Activated naive CD4-positive, alpha-beta T cell treated with anti-CD3 and anti-CD28 coated beads, Interleukin-2, amount 10 ng/mL, durations not matched to agents 7 days and 5 days (primary cell): ENCODE measurements at places on chromosomes 5 and 9.
A peak's percentile ranks its signal among the peaks of the same experiment; 100 is the strongest.

DNA sequence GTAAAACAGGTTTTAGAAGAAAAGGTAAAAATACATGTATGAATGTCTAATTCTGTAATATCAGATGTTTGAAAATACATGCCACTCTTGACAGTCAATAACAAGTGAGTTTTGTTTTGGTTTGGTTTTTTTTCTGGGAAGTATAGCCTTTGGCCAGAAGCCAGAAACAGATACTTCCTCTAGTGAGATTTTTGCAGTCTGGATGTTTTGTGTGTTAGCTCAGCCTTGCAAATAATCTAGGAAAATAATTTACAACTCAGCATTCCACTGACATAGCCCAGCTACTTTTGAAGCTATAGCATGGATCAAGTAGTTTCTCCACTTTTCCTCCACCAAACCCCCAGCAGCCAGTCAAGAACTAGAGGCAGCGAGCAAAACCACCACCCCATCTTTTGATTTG, 56.7 kb downstream of the SLC1A1 start:
- H3K27me3 ChIP-seq: no peaks in the 10 kb centered on the region
- H3K27ac ChIP-seq: no peak overlapping the region
- DNase-seq: no peak
- no peaks in the 10 kb centered on the region for H3K36me3 ChIP-seq
- peaks cover 8% of the 10 kb centered on the region for H3K4me1 ChIP-seq

- peaks cover 3% of the 10 kb centered on the region for H3K4me1 ChIP-seq
- H3K27me3 ChIP-seq: peaks cover 39% of the 10 kb centered on the region
- no peak overlapping the region for H3K4me3 ChIP-seq
- no peak for DNase-seq
- no peaks in the 10 kb centered on the region for H3K36me3 ChIP-seq
These were observed 44.1 kb downstream of the ANGPTL2 start for GRCh38 chr9:127078336-127078735.

DNA sequence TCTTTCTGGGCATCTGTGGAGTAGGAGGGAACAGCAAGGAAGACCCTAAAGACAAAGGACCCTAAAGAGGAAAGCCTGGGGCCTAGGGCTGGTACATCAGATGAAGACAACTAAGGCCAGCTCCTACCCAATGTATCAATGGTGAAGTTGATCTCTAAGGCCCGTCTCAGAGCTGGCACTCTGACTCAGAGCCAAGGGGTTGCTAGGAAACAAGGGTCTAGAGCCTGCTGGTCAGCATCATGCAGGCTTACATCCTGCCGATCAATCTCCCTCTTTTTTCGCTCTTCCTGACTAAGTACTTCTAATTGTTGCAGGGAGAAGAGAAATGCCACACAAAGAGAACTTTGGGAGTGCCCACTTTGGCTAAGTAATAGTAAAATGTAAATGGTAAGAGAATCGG, 26.2 kb downstream of the TRIM32 start:
- DNase-seq: no peak
- H3K36me3 ChIP-seq: no peaks in the 10 kb centered on the region
- no peak overlapping the region for H3K27ac ChIP-seq
- peaks cover 4% of the 10 kb centered on the region for H3K27me3 ChIP-seq

DNA sequence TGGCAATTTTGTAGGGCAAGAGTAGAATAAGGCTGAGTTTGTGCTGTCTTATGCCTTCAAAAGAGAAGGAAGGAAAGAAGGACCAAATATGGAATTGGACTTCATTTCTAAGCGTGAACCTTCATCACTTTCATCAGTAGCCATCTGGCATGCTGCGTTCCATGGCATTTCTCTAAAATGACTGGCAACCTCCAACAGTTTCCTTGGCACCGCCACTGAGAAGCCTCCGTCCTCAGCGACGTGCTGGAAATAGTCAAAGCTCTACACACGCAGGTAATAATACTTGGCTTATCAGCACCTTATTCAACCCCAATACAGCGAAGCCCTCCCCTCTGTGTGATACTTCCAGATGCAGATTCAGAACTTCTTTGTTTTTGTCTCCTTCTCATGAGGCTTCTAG, 169.7 kb upstream of the CD180 start:
- H3K27ac ChIP-seq: no peak overlapping the region
- peaks cover 3% of the 10 kb centered on the region for H3K27me3 ChIP-seq
- no peak overlapping the region for H3K4me3 ChIP-seq
- H3K4me1 ChIP-seq: no peaks in the 10 kb centered on the region
- no peak for DNase-seq

- H3K27me3 ChIP-seq: no peaks in the 10 kb centered on the region
- no peak for DNase-seq
- H3K4me3 ChIP-seq: no peak overlapping the region
- no peaks in the 10 kb centered on the region for H3K4me1 ChIP-seq
- no peaks in the 10 kb centered on the region for H3K36me3 ChIP-seq
These were observed 37.5 kb downstream of the NDUFS4 start for GRCh38 chr5:53597894-53598293.

GRCh38 chr5:38384396-38384795, 126.0 kb downstream of the EGFLAM start:
- no peak overlapping the region for H3K27ac ChIP-seq
- H3K36me3 ChIP-seq: no peaks in the 10 kb centered on the region
- no peak for DNase-seq

- H3K4me1 ChIP-seq: no peaks in the 10 kb centered on the region
- H3K27me3 ChIP-seq: peaks cover 14% of the 10 kb centered on the region
- H3K4me3 ChIP-seq: no peak overlapping the region
- DNase-seq: no peak
- no peak overlapping the region for H3K27ac ChIP-seq
These were observed 54.8 kb downstream of the FEM1C start for GRCh38 chr5:115489733-115490132.

DNA sequence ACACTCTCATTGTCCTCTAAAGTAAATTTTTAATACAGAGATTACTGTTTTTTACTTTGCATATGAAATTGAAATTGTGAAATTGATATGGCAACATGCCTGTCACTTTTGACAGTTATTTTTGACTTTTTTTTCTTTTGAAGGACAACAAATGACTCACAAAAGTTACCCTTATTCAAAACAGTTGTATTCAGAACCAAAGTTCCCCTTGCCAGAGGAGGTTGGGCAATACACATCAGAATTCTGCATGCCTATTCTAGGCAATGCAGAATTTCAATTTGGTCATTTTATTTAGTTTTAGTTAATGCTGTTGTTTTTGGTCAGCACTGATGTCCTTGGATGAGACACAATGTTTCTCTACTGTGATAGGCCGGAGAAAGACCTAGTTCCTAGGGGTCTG, 299.1 kb upstream of the PRR16 start:
- H3K27ac ChIP-seq: no peak overlapping the region
- DNase-seq: no peak
- no peaks in the 10 kb centered on the region for H3K4me1 ChIP-seq
- no peaks in the 10 kb centered on the region for H3K27me3 ChIP-seq
- no peak overlapping the region for H3K4me3 ChIP-seq

GRCh38 chr5:137594717-137595116, 95.6 kb upstream of the SPOCK1 start:
- no peaks in the 10 kb centered on the region for H3K36me3 ChIP-seq
- no peaks in the 10 kb centered on the region for H3K4me1 ChIP-seq
- H3K4me3 ChIP-seq: no peak overlapping the region
- H3K27me3 ChIP-seq: peaks cover 43% of the 10 kb centered on the region

DNA sequence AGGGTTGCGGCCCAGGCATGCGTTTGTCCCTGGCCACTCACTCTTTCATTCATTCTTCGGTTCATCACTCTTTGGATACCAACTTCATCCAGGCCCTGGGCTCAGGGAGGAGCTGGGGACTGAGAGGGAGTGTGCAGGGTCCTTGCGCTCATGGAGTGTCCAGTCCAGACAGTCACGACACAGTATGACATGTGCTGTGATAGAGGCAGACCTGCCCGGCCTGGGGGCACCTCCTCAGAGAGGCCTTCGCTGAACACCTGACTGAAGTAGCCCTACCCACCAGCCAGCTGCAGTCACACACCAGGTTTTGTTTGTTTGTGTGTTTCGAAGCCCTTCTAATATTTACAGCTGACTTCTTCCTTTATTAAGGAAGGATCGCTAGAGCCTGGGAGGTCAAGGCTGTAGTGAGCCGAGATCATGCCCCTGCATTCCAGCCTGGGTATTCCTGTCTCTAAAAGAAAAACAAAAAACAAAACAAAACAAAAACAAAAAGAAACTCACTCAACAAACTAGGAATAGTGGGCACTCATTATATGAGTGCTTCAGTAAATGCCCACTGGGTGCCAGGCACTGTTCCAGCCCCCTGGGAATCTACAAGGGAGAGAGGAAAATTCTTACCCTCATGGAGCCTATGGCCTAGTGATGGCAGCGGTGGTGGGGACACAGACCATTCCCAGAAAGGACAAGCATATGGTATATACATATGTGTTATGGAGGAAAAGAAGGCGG, 6.3 kb upstream of the PSD2 start:
- H3K4me1 ChIP-seq: peaks cover 13% of the 10 kb centered on the region
- H3K27ac ChIP-seq: no peak overlapping the region
- no peak for DNase-seq

DNA sequence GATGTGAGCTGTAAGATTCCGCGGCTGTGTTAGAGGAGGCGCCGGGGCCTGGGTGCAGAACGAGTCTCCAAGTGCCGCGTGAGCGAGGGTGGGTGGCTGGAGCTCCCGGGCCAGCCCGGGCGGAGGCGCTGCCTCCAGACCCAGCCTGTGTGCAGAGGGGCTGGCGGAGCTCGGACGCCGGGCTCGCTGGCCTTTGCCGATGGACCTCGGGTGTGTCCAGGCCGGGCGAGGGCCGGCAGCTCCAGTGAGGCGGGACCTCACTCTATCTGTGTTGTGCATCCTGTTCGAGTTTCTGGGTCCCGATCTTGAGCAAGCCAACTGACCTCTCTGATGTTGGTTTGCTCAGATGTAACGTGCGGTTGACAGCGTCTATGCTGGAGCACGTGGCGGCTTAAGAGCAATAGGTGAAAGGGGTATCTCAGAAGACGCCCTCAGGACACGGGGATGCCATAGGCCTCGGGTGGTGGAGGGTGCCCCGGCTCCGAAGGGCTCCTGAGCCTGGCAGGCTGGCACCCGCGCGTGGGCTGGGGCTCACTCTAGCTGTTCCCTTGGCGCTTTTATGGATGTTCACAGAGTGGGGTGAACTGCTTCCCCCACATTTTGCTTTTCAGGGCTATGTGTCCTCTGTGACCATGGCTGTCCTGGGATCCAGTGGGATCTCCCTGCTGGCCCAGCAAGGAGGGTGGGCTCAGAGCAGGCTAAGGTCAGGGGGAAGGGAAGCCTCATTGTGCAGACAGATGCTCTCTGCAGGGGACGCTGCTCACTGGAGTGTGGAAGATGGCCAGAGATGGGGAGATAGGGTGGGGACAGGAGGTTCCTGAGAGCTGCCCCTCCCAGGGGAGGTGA, 69.8 kb downstream of the MRPL36 start:
- no peak overlapping the region for H3K4me3 ChIP-seq
- no peak overlapping the region for H3K27ac ChIP-seq
- H3K36me3 ChIP-seq: no peaks in the 10 kb centered on the region

- H3K4me3 ChIP-seq: no peak overlapping the region
- DNase-seq: no peak
- H3K36me3 ChIP-seq: peaks cover 35% of the 10 kb centered on the region
- peaks cover 76% of the 10 kb centered on the region for H3K4me1 ChIP-seq
- no peaks in the 10 kb centered on the region for H3K27me3 ChIP-seq
These were observed 5.8 kb downstream of the USP20 start for GRCh38 chr9:129841071-129841470.

DNA sequence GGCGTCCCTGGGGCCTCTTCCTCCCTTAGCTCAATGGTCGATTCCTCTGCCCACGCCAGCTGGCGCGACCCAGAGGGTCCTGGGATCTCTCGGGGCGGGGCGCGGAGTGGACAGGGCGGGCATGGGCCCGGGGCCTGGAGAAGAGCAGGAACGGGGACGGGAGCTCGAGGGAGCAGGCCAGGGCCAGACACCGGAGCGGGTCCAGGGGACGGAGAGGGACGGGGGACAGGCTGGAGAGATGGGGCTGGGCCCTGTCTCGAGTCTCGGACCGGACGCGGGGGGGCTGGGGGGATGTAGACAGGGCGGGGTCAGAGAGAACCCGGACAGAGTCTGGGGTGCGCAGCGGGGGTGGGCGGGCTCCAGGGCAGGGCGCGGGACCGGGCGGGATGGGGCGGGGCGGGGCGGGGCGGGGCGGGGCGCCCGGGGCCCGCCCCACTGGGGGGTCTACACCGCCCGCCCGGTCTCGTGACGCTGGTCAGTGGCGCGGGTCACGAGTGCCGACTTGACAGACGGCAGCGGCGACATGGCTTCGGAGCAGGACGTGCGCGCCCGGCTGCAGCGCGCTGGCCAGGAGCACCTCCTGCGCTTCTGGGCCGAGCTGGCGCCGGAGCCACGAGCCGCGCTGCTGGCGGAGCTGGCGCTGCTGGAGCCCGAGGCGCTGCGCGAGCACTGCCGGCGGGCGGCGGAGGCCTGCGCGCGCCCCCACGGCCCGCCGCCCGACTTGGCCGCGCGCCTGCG, at the start of gene UAP1L1:
UAP1L1 (plus strand) TSS at position 508 of the 738 bp plus-strand sequence; CDS start at position 524, 16 bp downstream.
- peaks cover 18% of the 10 kb centered on the region for H3K27me3 ChIP-seq
- DNase-seq: peak; percentile 83
- peaks cover 15% of the 10 kb centered on the region for H3K36me3 ChIP-seq
- peak within 1 kb of the TSS; percentile 76 for H3K4me3 ChIP-seq
- H3K4me1 ChIP-seq: peaks cover 13% of the 10 kb centered on the region
- peak within 1 kb of the TSS; percentile 74 for H3K27ac ChIP-seq

DNA sequence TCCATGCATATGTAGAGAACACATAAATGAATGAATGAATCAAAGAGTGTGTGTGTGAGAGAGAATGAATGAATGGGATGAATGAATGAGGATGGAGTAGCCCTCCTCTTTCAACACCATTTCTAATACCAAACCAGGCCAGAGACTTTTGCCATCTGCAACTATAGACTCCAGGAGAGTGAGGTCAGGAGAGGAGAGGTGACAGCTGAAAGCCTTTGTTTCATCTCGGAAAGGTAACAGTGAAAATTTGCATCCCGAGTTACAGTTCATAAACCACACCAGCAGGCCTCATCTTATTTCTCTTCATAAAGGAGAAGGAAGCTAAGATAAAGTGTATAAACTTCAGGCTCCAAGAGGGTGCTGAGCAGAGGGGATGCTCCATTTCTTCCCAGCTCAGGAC, 255.3 kb upstream of the KLF4 start:
- H3K4me3 ChIP-seq: no peak overlapping the region
- H3K27me3 ChIP-seq: peaks cover 3% of the 10 kb centered on the region
- no peaks in the 10 kb centered on the region for H3K4me1 ChIP-seq
- DNase-seq: no peak

GRCh38 chr5:4275232-4275631, 679.6 kb downstream of the IRX1 start:
- no peaks in the 10 kb centered on the region for H3K4me1 ChIP-seq
- no peak for DNase-seq
- H3K27ac ChIP-seq: no peak overlapping the region
- H3K36me3 ChIP-seq: no peaks in the 10 kb centered on the region
- H3K27me3 ChIP-seq: no peaks in the 10 kb centered on the region
- no peak overlapping the region for H3K4me3 ChIP-seq

DNA sequence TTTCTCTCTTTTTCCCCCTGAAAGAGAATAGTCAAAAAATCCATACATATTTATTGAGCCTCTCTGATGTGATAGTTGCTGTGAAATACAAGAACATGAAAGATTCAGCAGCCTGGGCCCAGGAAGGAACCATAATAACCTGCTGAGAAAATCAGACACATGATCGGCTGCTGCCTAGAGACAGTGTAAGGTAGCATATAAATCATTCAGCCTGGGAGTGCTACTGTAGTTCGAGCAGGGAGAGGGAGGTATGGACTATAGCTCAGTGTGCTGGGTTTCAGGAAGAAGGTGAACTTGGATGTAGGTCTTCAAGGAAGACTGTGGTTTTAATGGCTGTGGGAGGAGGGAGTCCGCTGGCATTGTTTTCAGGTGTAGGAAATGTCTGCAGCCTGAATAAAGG, 469.1 kb downstream of the RAB3C start:
- no peak for DNase-seq
- H3K27ac ChIP-seq: no peak overlapping the region
- H3K4me3 ChIP-seq: no peak overlapping the region
- H3K36me3 ChIP-seq: peaks cover 4% of the 10 kb centered on the region
- H3K27me3 ChIP-seq: peaks cover 24% of the 10 kb centered on the region
